ENCODE measurements at places on chromosomes 5 and 9. TPM values are rescaled to one million over a fixed set of nuclear protein-coding genes. Genes with fewer than 3 reads are reported as not detected.

- peaks cover 7% of the 10 kb centered on the region for H3K27me3 ChIP-seq
- no peaks in the 10 kb centered on the region for H3K36me3 ChIP-seq
- no peak overlapping the region for H3K27ac ChIP-seq
- no peak for DNase-seq
- no peak overlapping the region for H3K4me3 ChIP-seq
Observed at GRCh38 chr5:10876006-10876744, 115.1 kb upstream of the DAP start.

GRCh38 chr5:165196961-165197360, 1691.5 kb downstream of the MAT2B start:
- H3K27ac ChIP-seq = no peak overlapping the region
- no peak for DNase-seq
- H3K4me1 ChIP-seq = no peaks in the 10 kb centered on the region
- H3K27me3 ChIP-seq = no peaks in the 10 kb centered on the region

The GPX8 gene
- not detected for total RNA-seq

DNA sequence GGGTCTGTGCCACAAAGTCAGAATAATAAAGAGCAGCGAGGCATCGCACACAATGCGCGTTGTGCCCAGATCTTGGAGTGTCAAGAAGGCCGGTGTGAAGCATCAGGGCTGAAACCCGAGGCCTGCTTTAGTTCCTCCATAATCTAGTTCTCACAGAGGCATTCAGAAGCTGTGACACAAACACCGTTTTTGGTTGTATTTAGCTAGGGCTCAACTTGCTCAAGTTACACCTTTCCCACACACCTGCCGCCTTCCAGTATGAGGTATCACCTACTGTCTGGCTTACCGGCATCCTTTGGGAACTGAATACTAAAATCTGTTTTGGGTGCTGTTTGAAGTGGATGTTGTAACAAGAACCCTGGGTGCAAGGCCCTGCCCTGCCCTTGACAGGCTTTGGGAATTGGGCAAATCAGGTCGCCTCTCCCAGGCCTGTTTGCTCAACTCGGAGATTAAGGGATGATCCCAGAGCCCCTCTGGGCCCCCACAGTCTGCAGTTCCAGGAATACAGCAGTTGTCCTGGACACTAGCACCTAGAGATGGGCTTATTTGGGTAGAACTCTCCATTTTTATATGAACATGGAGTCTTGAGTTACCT, 27.0 kb downstream of the SLC25A25 start:
- H3K4me3 ChIP-seq = no peak overlapping the region
- no peaks in the 10 kb centered on the region for H3K27me3 ChIP-seq
- DNase-seq = no peak
- H3K27ac ChIP-seq = peak overlapping the region; percentile 71
- peaks cover 3% of the 10 kb centered on the region for H3K36me3 ChIP-seq

DNA sequence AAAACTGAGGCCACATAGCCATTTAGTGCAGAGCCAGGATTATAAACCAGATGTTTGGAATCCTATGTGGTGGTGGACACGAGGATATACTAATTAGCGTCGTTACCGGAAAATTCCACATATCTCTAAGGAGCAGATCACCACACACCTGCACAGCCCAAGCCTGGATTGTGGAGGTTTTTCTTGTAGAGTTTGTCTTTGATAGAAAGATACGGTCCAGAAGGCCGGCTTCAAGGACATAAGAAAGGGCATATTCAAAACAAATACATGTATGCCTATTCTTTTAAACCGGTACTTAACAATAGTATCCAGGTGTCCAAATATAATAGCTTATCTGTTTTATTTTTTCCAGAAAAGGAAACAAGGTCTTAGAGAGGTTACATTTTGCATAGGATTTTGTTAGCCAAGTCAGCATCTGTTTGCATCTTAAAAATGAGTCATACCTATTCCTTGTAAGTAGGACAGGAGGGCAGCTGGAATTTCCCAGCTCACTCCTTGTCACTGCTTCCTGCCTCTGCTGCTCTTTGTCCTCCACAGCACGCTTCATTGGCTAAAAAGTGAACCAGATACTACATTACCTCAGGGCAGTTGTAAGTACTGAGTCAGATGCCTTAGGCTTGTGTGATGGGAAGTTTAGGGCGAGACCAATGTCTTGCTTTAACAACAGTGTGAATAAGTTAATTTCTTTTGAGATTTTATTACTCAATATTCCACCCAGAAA, 3.6 kb downstream of the TMC1 start:
- no peaks in the 10 kb centered on the region for H3K27me3 ChIP-seq
- H3K36me3 ChIP-seq = no peaks in the 10 kb centered on the region
- no peak overlapping the region for H3K27ac ChIP-seq
- no peak for DNase-seq
- H3K4me1 ChIP-seq = peaks cover 19% of the 10 kb centered on the region

The DEPDC1B gene
- 2.0 TPM for total RNA-seq

- H3K4me1 ChIP-seq = no peaks in the 10 kb centered on the region
- H3K27ac ChIP-seq = no peak overlapping the region
- no peak overlapping the region for H3K4me3 ChIP-seq
Observed at GRCh38 chr5:171120986-171121622, 187.9 kb upstream of the TLX3 start.

DNA sequence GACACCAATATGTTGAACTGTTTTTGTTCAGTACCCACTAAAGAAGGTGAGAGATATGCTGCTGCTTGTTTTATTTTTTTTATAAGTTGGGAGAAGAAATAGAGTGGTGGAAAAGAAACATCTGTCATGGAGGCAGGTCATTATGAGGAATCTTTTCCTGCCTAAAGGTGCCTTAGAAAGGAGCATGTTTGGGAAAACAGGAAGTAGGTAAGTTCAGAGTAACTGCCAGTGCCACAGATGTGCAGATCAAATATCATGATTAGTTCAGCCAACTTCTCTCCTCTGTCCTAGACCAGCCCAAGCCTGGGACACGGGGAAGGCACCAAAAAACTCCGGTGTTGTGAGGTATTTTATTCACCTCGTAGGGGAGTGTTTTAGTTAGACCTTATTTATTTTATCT, 144.2 kb downstream of the MAN2A1 start:
- H3K27ac ChIP-seq = no peak overlapping the region
- H3K36me3 ChIP-seq = peaks cover 20% of the 10 kb centered on the region
- no peak overlapping the region for H3K4me3 ChIP-seq
- H3K27me3 ChIP-seq = no peaks in the 10 kb centered on the region
- no peak for DNase-seq
- H3K4me1 ChIP-seq = no peaks in the 10 kb centered on the region

All from CD4-positive, CD25-positive, alpha-beta regulatory T cell (primary cell).